AML-193 (cell line): ENCODE measurements at places on chromosomes 1 and 21.
A peak's percentile ranks its signal among the peaks of the same experiment; 100 is the strongest.

DNA sequence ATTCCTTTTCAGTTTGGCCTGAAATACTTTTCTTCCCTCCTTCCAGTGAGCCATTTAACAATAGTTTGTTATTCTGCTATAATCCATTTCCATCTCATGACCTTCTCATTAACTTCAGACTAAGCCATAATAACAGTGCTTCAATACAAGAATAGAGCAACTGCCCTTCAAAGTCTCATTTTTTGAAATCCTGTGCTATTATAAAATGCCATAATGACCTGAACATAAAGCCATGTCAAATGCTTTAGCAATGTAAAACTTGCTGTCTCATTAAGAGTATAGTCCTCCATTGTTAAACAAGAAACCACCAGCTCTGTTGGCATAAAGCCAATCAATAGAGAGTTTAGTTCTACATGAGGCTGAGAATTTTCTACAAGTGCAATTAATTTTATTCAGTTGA is 9.6 kb upstream of the PIGK start:
- no peak for DNase-seq

GRCh38 chr1:14881775-14882672 is 271.5 kb upstream of the TMEM51 start:
- DNase-seq, result no peak

DNA sequence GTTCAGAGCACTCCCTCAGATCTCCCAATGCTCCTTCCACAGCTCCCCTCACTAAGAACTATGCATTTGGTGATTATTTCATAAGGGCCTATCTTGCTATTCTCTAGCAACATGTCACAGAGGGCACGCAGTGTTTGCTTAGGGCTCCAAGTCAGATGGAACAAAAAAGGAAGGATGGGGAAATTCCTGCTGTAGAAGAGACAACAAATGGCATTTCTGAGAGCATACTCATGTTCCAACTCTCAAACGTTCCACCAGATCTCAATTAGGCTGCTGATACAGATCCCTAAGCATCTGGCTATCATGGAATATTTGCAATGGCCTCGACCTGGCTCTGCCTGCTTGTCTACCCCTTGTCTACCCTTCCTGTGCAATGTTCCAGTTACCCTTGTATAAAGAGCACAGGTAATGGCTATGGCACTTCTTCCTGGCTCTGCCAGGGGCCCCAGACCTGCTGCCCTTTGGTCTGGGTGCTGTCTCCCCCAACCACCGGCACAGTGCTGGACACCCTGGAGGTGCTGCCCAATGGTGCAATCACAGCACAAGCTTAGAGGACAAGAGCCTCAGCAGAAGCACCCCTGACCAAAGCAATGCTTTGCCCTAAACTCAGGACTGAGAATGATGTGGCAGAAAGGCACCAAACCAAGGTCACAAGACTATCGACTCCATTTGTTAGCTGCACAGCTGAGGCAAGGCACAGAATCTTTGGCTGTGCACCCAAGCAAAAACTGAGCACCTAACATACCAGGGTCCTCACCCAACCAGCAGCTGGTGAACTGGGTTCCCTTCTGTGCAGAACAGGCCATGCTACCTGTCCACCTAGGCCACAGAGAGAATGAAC is 3.6 kb downstream of the PARP1 start:
- no peak for DNase-seq

DNA sequence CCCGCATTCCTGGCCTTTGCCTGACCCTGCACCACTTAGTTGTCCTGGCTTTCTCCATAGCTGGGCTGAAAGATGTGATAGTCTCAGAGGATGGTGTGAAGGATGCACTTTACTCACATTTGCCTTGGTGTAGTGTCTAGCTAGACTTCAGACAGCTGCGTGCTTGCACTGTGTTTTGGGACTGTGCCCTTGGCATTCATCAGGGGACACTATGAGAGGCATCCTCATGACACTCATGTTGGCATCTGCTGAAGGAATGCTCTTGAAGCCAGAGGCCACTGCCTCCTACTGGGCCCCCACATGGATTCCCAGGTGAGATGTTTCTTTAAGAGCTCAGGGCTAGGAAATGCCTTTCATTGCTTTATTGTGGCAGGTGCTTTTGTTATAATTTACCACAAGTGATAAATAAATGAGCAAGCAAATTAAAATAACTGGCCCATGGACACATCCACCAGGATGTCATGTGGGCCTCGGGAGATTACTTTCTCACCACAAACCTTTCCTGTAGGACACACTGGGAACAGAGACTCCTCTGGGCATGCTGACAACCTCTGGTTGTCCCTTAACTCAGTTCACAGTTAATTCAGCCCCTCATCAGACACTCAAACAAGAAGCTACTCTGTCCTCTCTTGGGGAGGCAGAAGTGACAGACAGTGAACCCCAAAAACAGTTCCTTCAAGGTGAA is 99.4 kb upstream of the SPATA6 start:
- DNase-seq, result no peak

DNA sequence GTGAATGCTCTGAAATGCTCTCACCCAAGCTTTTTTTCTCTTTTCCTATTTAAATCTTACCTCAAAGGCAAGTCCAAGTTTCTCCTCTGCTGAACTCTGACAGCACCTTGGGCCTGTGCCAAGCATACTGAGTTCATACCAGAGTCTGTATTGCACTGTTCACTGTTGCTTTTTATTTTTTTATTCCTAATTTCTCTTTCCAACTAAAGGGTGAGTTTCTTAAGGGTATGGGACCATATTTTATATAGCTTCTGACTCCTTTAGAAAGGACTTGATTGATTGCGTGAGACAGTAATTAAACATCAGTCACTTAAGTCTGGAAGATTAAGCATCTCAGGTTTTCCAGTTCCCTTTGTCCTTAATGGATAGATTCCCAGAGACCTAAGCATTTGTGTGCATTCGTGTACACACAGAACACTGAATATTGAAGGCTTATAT is 69.9 kb downstream of the CACHD1 start:
- no peak for DNase-seq

GRCh38 chr1:110872745-110873720 is at the start of gene CD53:
Gene CD53, plus strand, starts transcription at chr1:110873148. Its CDS starts 18,261 bp downstream, at chr1:110891409.
- peak; percentile 86 for DNase-seq

GRCh38 chr1:217273866-217274265 is 357.0 kb downstream of the GPATCH2 start:
- DNase-seq, result no peak

DNA sequence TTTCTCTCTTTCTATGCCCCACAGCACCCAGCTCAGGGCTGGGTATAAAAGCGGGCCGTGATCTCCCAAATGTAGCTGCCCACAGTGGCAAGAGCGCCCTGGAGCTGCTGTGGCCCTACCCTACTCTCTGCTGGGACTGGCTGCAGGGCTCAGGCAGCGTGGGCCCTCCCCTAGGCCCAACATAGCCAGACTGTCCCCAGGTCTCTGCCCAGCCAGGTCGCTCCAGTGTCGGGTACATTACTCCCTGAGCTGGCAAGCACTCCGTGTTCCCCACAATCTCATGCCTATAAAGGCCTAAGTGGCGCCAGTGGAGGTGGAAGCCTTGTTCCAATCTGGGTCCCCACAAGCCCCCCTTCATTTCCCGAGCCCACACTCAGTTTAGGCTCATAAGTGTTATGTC is 66.2 kb downstream of the GLIS1 start:
- DNase-seq, result no peak

DNA sequence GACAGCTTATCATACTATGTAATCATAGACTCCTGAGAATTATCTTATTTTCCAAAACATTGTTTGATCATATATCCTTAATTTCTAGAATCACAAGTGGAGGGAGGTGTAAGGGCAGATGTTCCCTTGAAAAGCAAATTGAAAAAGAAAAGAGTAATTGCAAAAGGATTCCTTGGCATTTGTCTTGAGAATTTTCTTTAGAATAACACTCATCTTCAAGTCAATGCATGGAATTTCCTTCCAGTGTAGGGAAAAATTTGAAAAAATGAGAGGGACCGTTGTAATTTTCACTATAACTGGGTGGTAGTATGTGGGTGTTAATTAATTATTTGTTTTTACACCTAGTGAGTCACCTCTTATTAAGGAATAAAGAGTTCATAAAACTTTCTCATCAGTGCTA is 724.6 kb upstream of the ADAMTS5 start:
- no peak for DNase-seq

- no peak for DNase-seq
These were observed 1.5 kb downstream of the HMCN1 start for GRCh38 chr1:185735701-185736064.

DNA sequence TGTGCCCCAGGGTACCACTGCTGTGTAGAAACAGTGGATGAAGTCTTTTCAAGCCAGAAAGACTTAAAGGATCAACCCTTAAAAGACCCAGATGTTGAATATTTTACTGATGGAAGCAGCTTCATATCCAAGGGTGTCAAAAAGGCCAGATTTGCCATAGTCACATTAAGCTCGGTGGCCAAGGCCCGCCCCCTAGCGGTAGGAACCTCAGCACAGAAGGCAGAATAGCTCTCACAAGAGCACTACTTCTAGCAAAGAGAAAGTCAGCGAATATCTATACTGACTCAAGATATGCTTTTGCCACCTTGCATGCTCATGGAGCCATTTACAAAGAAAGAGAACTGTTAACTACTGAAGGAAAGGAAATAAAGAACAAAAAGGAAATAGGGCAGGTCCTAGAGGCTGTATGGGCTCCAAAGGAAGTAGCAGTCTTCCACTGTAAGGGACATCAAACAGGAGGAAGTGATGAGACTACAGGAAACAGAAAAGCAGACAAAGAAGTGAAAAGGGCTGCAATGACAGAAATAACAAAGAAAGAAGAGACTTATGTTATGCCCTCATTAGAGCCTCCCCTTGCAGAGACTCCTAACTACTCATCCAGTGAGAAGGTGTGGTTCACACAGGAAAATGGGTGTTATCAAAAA is 90.5 kb downstream of the LIPI start:
- peak; percentile 46 for DNase-seq

DNA sequence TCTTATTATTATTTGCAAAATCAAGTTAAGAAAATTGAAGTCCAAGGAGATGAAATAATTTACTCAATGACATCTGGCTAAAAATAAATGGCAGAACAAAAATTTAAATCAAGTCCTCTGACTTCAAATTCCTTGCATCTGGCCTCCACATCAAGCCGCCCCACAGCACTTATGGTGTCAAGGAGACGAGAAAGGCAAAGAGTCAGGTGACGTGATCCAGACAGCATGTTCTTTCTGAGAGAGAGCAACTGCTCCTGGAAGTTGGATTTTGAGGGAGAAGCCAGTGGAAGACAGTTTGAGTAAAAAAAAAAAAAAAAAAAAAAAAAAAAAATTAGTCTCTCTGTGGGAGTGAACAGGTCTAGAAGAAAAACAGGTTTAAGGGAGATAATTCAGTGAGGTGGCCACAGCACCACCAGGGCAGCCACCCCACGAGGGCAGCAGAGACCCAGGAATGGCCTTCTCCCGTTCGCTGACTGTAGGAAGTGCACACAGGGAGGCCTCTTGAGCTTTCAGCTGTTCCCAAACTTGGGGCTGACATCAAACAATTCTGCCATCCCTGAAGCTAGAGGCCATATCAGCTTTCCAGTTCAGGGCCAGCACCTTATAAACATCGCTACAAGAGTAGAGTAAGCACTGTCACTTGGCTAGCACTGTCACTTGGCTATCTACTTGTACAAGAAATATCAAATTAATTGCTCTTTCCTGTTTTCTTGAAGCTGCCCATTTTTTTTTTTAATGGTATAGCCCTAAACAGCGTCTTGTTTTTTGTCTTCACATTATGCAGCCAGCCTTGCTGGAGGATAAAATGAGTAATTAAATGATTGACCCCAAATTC is 7.8 kb downstream of the C1orf162 start:
- DNase-seq, result peak; percentile 64

DNA sequence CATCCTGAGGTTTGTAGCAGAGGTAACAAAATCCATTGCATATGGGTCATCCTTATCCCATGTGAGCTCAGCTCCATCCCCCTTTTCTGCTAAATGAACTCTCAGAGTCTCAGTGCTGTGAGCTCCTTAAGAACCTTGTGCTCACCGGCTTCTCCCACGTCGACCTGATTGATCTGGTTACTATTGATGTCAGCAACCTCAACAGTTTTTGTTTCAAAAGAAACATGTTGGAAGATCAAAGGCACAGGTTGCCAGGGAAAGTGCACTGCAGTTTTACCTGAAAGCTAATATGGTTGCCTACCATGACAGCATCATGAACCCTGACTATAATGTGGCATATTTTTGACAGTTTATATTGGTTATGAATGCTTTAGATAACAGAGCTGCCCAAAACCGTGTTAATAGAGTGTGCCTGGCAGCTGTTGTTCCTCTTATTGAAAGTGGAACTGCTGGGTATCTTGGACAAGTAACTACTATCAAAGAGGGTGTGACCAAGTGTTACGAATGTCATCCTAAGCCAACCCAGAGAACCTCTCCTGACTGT is 131.4 kb downstream of the HS2ST1 start:
- peak; percentile 6 for DNase-seq

DNA sequence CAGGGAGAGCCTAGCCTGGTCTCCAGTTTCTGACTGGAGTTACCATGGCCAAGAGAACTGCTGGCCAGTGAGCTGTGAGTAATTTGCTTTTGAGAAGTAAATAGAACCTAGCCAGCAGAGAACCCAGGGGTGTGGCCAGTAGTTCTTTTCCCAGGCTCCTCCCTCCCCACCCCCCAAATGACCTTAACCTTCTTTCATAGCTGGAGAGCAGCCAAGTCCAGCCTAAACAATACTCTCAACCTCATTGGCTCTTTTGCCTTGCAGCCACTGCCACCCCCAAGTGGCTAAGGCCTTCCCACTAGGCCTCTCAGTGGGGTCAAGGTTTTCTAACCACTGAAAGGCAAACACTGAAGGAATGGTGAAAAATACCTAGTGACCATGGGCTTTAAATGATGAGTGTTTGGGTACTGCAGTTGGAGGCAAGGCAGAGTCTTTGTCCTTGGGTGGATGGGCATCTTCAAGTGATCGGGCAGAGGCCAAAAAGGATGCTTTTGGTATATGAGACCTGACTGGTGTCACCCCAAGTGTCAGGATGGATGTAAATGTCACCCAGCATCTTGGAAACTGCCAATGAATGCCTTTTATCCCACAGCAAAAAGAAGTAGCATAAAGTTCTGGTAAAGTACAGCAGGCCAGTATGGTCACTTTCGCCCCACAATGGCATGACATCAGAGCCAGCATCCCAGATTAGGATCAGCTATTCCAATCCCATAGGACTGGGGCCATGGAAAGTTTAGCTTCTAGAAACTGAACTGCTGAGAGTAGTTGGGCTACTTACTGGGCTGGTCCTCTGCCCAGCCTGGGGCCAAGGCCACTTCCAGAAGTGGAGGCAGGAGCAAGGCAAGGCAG is 3.5 kb upstream of the PIGV start:
- DNase-seq, result no peak

DNA sequence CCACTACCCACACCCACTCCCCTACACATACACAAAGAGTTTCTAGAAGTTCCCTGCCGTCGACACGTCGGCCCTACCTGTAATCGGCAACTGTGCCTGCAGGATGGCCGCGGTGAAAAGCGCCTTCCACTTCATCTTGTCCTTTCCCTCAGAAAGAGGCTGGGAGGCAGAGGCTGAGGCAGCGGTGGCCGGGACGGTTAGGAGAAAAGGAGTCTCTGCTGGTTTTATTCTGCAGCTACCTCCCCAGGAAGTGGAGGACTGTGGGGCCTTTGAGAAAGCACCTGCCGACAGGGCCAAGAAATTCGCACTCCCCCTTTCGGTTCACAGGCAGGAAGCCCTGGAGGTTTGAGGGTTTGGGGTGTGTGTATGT is at the start of gene CD247:
Gene CD247 (minus strand): TSS at position 199 of the 370 bp plus-strand sequence. CDS start 64 bp downstream, at position 135.
- peak; percentile 51 for DNase-seq
